Stimulated activated CD4-positive, alpha-beta T cell treated with anti-CD3 and anti-CD28 coated beads, Interleukin-4, amount 100 ng/mL, for 4 hours (primary cell): ENCODE measurements at places on chromosomes 11 and 22.
A peak's percentile ranks its signal among the peaks of the same experiment; 100 is the strongest.

DNA sequence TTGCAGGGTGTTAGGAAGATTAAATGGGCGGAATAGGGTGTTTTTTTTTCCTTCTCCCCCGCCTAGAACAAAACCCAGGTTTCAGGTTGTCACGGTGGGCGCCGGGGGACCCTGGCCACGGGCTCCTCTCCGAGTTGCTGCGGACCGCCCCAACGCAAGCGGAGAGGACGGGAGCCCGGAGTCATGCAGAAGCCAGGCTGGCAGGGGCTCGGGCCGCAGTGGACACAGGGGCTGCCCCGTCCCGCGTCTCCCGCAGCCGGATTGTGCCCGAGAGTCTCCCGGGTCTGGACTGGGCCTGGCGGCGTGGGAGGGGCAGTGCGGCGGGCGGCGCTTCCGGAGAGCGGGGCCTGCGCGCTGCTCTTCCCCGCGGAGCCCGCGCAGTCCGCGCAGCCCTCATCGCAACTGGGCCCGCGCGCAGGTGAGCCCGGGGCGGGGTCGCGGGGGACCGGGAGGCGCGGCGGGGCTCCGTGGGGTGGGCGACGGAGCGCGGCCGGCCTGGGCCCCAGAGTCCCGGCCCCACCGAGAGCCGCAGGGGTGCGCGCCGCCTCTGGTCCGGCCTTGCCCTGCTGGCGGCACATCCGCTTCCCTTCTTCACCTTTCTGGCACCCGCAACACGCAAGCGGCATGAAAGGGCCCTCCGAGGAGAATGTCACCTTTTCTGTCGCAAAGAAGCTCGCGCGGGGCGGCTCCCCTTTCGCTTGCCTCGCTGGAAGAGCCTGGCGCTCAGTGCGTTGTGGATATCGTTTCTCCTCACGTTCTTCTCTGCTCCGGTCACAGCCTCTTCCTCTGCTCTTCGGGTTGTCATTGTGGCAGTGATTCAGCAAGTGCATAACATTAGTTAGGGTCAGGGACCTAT lies at the start of gene TIRAP:
Gene TIRAP, plus strand, starts transcription at position 358 of the 856 bp plus-strand sequence. CDS start 7,802 bp downstream, outside the sequence.
- DNase-seq = peak; percentile 48

- peak; percentile 34 for DNase-seq
Measured at GRCh38 chr11:117818041-117818873, 6.3 kb downstream of the FXYD2 start.

DNA sequence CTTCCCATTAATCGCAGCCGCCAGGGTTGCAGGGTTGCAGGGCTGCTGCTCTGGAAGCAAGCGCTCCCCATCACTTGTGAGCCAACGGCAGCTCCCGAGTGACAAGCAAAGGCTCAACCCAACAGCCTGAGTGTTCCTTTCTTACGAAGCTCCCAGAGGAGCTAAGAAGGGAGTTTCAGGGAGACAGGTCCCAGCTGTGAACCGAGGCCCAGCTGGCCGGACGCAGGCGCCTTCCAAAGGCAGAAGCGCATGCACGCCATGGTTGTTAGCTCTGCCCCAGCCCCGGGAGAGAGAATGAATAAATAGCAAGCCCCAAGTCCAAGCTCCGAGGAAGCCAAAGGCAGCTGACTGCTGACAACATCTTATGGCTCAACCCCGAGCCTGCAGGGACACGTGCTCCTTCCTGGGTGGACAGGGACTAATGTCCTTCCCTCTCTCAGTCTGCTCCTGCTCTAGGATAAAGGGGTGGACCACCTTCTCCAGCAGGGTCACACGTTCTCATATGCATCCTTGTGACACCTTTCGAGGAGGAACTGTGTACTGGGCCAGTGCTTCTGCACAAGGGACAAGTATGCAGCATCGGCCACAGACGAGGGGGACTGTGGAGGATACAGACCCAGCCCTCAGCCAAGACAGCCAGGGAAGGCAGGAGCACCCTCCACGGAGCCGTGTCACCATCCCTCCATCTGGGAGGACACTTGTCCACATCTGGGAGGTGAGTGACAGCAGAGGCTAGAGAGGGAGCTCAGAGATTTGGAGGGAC lies 29.9 kb downstream of the SHANK2 start:
- DNase-seq = no peak

- no peak for DNase-seq
Measured at GRCh38 chr11:27233654-27234042, 129.4 kb downstream of the CCDC34 start.

DNA sequence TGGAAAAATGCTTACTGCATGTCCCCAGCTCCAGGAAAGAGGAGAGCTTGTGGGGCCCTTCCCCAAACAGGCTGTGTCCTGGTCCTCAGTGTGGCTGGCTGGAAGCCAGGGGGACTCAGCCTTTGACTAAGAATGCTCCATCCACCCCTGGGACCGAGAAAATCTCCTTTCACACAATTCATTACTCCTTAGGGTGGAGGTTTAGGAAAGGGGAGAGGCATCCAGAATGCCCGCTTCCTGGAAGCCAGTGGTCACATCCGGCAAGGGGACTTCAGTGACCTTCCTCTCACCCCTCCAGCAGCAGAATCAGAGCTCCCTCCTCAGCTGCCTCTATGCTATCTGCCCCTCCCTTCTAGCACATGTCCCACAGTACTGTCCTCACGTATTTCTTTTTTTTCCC lies 21.9 kb downstream of the ATG16L2 start:
- no peak for DNase-seq

DNA sequence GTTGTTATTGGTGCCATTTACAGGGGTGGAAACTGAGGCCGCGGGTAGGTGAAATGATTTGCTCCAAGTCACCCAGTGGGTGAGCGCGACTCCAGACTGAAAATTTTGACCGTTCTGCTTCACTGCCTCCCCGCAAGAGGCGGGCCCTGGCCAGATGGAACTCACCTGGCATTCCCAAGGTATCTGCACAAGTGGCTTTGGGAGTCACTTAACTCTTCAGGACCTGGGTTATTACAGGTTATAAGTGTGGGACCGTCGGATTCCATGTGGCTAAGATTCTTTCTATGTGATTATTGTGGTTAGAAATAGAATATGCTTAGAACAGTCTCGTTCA lies 598 bp downstream of the CABIN1 start:
- DNase-seq = no peak

DNA sequence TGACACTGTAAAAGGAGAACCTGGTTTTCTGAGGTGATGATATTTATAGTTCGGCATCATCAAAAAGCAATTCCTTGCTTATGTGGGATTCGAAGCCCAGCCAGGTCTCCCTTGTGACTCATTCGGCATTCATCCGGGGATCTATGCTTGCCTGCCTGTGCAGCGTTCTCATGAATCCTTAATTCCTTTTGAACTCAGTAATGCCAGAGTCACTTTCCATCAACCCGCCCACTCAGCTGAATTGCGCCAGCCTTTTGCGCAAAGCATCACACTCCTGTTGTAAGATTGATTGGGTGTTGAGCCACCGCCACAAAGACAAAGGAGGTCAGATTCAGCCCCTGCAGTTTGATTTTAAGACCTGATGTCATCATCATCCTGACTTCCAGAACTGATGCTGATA lies 128.6 kb downstream of the SLC17A6 start:
- DNase-seq = no peak

DNA sequence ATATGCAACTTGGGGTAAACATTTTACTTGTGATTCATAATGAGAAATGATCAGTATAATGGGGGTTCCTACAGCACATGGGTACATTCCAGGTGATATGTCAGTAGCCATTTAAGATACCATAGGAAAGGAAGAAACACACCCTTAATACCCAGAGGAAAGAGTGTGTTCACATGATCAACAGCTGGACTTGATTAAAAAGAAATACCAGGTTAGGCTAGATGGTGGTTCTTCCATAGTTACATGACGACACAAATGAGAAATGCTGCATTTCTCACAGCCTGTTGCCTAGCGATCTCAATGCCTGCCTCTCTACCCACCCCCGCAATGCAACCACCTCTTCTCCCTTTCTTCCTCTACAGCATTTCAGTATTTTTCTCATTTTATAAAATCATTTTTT lies 96.8 kb downstream of the TTC28 start:
- DNase-seq = no peak

DNA sequence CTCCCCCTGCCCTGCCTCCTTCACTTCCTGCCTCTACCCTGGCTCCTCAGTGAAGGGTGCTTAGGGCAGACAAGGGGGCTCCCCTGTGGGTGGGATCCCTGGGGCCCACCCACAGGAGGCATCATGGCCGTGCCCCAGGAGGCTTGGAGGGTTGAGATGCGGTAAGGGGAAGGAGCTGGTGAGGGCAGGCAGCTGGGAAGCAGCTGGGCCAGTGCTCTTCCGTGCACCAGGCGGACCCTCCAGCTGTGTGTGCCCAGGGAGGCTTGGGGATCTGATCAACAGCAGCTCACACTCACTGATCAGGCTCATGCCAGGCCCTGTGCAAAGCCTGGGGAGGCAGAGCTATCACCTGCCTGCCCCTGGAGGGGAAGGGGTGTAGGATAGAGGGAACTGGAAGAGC lies 59.3 kb upstream of the TTLL12 start:
- DNase-seq = no peak

DNA sequence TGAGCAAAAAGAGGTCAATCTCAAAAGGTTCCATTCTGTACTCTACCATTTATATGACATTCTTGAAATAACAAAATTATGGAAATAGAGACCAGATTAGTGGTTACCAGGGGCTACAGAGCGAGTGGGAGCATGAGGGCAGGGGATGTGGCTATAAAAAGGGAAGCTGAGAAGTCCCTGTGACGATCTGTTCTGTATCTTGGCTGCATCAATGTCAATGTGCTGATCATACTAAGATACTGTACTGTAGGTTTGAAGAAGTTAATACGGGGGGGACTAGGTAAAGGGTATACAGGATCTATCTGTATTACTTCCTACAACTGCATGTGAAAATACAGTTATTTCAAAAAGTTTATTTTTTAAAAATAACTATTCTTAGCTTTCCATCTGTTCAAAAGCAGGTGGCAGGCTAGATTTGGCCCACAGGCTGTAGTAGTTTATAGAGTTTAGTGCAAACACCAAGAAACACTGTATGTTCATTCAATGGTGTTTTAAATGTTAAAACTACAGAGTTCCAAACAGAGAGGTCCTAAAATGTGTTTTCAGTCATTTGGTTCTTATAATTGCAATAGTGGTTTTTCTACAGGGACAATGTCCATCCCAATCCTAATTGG lies 78.2 kb downstream of the SMCO4 start:
- DNase-seq = no peak

GRCh38 chr11:65431451-65432099 lies 9.0 kb downstream of the NEAT1 start:
- no peak for DNase-seq

DNA sequence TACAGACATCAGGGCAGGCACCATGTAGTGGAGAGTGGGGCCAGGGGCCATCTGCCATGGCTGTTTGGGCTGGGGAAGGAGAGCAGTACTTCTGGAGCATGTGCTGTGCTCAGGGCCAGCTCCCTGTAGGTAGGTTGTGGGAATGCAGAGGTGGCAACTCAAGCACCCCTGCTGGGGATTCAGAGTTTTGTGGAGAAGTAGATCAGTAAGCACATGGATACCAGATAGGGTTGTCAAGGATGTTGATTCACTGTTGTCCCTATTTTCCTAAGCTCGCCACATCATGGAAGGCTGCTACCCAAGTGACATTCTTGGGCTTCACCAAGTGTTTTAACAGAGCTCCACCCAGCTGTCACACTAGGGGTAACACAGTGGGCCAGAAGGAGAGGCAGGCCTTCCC lies 67.2 kb downstream of the BMAL1 start:
- DNase-seq = no peak

DNA sequence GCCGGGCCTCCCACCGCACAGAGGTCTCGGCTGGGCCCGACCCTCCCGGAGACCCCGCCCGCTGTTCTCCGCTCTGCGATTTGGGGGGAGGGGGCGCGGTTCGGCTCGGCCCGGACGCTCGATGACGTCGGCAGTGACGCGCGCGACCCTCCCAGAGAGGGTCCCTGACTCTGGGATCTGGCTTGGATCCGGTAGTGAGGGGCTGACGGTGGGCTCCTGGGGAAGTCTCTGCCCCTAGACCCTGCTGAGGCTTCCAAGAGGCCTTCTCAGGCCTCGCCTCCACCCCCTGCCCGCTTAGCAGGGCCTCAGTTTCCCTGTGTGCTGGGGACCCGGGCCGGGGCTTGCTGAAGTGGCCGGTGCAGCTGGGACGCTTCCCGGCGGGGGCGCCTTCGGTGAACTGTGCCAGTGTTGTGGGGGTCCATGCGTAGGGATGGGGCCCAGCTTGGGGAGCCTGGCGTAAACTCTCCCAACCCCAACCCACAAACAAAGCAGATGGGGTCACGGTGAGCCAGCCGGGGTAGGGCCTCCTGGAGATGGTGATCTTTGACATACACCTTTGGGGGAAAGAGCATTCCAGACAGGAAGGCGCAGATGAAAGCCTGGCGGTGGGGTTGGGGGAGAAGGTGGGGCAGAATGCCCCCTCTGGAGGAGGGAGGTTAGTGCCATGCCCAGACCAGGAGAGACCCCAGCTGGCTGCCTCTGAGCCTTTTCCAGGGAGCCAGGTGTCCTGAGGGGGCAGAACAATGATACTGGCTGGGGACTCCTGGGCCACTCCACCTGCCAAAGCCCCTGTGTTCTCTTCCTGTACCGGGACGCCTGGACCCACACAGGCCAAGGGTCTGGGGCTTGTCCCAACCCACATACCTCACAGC lies 1.0 kb downstream of the B4GALNT4 start:
- DNase-seq = no peak

- DNase-seq = no peak
Measured at GRCh38 chr11:55572548-55572947, 620 bp downstream of the OR4C16 start.

GRCh38 chr11:31827455-31828206 lies 16.5 kb upstream of the PAX6 start:
- no peak for DNase-seq

DNA sequence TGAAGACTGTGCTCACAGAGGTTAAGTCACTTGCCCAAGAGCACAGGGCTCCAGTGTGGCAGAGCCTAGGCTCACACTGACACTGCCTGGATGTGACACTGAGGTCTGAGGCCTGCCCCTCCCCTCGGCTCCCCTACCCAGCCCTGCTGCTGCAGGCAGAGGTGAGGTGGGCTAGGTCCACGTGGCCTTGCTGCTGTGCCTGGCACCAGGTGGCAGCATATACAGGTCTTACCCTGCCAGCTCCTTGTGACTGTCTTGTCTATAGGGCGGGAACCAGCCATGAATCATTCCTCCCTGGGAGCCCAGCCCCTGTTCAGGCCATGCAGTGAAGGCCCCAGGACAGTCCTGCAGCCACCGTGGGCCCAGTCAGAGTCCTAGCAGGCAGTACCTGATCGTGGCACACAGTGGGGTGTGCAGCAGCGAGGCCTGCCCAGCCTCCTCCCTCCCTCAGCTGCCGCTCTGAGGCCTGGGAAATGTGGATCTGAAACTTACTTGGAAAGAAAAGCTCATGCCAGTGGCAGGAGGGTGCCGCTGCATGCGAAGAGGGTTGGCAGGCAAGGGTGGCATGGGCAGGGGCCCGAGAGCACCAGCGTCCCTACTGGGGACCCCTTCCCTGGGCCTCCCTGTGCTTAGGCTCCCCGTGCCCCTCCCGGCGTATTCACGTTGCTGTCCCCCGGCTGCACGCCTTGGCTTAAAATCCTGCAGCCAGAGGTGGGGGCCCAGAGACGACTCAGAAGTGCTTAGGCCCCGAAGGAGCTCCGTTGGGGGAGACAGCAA lies 1.2 kb upstream of the CERK start:
- DNase-seq = no peak

GRCh38 chr11:103433386-103434072 lies 324.3 kb downstream of the DYNC2H1 start:
- no peak for DNase-seq

- DNase-seq = no peak
Measured at GRCh38 chr11:43952401-43953342, 10.2 kb downstream of the C11orf96 start.

GRCh38 chr11:57376095-57377090 lies 4.6 kb downstream of the PRG3 start:
- DNase-seq = no peak
